ENCODE measurements at places on chromosomes 1 and 21. TPM values are rescaled to one million over a fixed set of nuclear protein-coding genes. Genes with fewer than 3 reads are reported as not detected.

Gene SLC1A7
- 0.12 TPM for polyA plus RNA-seq

Gene LRRC42
- polyA plus RNA-seq: 46.9 TPM

DNA sequence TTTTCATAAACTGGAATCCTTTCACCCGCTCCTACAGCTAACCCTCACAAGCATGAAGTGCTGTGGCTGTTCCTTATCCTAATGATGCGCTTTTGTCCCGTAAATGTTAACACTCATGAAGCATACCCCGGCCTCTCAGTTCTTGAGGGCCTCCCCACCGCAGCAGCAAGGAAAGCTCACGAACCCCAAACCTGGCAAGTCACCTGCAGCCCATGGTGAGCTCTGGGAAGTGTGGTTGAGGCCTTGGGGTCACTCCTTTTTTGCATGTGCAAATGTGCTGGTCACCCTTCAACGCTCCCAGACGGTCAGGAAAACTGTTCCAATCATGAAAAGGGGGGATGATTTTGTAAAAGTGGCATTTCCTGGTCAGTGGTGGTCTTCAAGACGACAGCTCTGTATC, 124.6 kb downstream of the PRDM2 start:
- DNase-seq: no peak

DNA sequence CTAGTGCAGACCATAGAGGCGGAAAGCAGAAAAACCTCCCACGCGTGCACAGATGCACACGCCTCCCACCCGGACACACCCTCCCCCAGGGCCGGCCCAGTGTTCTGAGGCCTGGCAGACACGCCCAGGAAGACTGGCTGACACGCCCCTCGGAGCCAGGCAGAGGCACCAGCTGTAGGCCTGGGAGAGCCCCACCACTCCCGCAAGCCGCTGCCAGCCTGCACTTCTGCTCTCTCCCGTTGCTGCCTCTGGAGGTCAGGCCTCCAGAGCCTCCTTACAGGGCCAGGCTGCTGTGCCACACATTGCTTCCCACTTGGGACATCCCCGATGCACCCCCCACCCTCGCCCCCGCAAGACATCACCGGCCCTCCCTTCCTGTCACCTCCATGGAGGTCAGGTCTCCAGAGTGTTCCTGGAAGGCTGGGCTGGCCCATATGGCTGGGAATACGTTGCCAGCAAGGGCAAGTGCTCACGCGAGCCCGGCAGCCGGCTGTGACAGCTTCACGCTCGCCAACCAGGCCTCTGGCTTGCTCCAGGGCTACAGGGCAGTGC, 40.4 kb downstream of the CASZ1 start:
- no peak for DNase-seq

- DNase-seq: no peak
Observed at GRCh38 chr1:33122483-33123178, 41.7 kb downstream of the AZIN2 start.

DNA sequence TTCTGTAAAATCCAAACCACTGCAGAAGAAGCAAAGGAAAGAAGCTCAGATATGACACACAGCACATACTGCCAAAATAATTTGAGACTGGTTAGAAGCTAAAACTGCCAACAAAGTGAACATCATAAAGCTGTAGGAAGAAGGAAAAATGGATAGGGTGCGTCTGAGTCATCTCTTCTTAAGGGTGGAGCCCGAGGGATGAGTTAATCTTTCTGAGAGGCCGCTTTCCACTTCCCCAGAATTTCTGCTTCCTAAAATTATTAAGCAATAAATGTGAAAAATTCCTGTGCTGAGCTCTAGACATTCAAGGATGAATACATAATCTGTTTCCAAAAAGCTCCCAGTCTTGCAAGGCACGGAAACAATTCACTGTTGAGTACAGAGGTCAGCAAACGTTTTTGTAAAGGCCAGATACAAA, 20.1 kb downstream of the PPT1 start:
- no peak for DNase-seq

Data from right renal cortex interstitium (tissue), 3 donors.